RPMI7951 (cell line): ENCODE measurements at places on chromosomes 6 and 20. TPM values are rescaled to one million over a fixed set of nuclear protein-coding genes. Genes with fewer than 3 reads are reported as not detected.

The HCK gene
- not detected in 2 replicates for total RNA-seq

The GGT7 gene
- 3.9 and 4.1 TPM in 2 replicates for total RNA-seq

The VSX1 gene
- 2.8 and 3.8 TPM in 2 replicates for total RNA-seq

The NFATC2 gene
- total RNA-seq = 3.0 and 3.4 TPM in 2 replicates

The ARMC12 gene
- not detected in 2 replicates for total RNA-seq

The ETV7 gene
- 0.24 and 0.39 TPM in 2 replicates for total RNA-seq

The CLPSL1 gene
- total RNA-seq = not detected in 2 replicates

The KHDC1 gene
- 0.60 and 2.1 TPM in 2 replicates for total RNA-seq

The CCN6 gene
- total RNA-seq = 0.24 TPM in 1 of 2 replicates, not detected in the other

The RPRD1B gene
- 21.5 and 22.3 TPM in 2 replicates for total RNA-seq

- DNase-seq = no peak
These were observed 623.3 kb upstream of the MANEA start for GRCh38 chr6:94953867-94954631.

GRCh38 chr6:42105156-42105648 is 37.2 kb downstream of the C6orf132 start:
- DNase-seq = no peak

- DNase-seq = no peak
These were observed 10.1 kb downstream of the HRH3 start for GRCh38 chr20:62209850-62210495.

DNA sequence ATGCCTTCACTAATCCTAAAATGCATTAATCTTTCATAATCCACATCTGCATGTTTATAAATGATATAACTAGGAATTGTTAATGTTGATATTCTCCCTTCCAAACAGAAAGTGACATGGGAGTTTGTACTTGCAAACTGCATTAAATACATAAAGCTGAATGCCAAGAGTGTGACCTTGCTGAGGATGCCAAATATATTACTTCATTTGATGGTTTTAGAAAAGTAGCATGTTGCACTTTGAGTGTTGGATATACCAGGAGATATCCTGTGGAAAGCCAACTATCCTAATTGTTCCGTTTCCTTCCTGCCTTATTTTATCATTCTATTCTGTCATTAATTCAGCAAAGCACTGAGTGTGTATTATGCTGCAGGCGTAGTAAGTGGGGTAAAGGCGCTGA is 229.8 kb downstream of the TMEM242 start:
- no peak for DNase-seq

- DNase-seq = no peak
These were observed 226.5 kb downstream of the MAFB start for GRCh38 chr20:40462566-40462965.

DNA sequence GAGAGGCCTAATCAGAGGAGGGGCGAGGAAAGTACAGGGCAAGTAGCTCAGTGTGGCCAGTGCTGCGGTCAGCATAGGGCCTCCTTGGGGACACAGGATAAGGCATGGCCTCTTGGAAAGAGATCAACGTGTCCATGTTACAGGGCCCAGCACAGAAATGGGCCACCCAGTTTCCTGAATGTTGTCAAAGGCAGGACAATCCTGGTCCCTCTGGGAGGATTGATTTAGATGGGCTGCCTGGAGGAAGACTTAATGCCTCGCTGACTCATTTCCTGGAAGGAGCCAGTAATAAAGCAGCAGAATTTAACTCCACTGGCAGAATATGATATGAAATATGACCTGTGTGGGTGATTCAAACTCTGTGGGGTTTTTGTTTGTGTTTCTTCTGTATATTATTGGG is 16.6 kb downstream of the DDO start:
- peak; percentile 21 for DNase-seq

- DNase-seq = no peak
These were observed 33.8 kb downstream of the STX7 start for GRCh38 chr6:132479131-132479530.

DNA sequence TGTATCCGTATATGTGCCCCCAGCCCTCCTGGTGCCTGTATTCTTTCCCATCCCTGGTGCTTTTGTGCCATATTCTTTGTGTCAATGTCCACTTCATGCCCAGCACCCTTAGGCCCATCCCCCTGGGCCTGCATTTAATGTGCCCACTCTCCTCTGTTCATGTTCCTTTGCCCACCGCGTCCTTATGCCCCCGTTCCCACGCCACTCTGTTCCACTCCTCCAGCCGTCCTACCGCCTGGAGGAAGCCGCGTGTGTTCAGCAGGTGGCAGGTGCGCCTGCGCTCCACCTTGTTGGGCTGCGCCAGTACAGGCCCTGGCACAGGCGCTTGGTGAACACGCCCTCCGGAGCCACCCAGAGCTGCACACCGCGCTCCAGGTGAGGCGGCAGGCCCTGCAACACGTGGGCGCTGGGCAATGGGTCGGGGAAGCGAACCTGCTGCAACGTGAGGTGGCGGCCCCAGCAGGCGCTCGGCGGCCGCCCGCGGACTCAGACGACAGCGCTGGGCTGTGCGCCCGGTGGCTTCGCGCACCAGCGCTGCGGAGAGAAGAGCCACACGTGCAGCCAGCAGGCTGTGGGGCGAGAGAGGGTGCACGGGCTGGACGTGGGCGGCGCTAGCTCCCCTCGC is 4.0 kb upstream of the FOXS1 start:
- no peak for DNase-seq

- DNase-seq = peak; percentile 31
These were observed 69.6 kb upstream of the SMIM28 start for GRCh38 chr6:138307816-138308730.

DNA sequence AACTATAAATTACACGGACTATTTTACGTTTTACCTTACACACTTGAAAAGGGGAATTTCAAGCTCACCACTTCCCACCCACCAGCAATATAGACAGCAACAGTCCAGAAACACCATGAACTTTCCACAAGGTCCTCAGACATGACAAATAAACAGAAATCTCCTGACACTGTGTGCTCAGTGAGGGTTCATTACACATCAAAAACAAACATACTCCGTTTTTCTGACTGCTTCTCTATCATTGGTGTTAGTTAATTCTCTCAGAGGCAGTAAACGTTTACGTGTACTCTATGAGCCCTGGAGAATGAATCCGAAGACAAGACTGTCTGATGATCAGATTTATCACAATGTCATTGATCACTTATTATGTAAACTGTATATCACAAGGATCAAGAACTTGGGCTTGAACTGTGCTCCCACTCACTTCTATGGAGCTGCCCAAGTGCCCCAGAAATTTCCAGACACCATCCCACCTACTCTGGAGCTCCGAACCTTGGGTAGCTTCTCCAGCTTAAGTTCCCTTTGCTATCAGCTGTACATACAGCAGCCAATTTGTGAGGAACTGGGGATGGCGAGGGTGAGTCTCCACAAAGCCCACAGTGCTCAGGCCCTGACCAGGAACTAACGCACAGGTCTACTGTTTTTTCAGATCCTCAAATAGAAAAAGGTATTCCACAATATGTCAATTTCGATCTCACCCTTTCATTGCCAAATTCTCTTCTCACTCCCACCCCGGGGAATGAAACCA is 86.0 kb downstream of the ALDH8A1 start:
- DNase-seq = no peak

- DNase-seq = peak; percentile 66
These were observed 33.7 kb downstream of the PTGIS start for GRCh38 chr20:49534255-49534712.

DNA sequence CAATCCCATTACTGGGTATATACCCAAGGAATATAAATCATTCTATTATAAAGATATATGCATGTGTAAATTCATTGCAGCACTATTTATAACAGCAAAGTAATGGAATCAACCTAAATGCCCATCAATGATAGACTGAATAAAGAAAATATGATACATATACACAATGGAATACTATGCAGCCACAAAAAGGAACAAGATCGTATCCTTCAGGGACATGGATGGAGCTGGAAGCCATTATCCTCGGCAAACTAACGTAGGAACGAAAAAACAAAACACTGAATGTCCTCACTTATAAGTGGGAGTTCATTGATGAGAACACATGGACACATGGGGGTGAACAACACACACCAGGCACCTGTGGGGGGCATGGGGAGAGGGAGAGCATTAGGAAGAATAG is 156.7 kb downstream of the RNGTT start:
- DNase-seq = no peak

DNA sequence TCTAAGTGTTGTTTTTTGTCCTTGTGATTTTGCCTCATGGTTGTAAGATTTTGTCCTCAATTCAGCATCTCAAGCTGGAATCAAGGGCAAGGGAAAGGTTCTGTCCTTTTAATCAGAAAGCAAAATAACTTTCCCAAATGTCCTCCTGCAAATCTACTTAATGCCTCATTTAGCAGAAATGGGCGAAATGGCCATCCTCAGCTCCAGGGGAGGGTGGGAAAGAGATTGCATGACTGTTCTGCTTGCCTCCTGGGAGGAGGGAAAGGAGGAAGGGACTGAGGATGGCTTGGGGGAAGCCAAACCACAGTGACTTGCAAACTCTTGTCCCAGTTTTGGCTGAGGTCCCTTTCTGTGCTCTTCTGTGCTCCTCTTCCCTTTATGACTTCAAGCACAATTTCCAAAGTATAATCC is 43.4 kb downstream of the TNFAIP3 start:
- DNase-seq = peak; percentile 79

DNA sequence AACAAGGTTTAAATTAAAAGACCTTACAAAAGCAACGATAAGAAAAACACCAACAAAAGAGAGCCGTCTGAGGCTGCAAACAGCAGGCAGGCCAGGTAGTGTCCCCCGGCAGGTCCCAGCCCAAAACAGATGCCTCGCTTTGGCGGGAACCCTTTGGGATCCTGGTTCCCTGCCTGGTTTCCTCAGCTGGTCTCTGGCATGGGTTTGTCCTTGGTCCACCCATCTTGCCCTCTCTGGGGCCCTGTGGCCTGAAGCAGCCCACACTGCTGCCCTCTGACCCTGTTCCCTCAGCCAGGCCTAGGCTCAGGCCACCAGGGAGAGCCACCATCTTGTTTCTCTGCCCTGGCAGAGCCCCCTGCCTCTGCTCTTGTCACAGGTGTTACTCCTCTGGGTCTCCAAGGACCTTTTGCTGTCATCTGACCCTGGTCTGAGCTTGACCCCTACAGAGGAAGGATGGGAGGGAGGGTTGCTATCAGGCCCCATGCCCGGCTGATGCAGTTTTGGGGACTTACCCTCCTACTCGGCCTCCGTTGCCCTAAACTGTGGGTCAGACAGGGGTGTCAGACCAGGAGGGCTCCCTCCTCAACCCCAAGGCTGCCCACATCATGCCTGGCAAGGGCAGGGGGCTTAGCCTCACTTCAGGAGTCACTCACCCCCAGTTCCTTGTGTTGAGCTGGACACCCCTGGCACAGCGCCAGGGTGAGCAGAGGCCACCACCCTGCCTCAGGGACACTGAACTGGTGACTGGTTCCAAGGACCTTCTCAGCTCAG is 30.6 kb upstream of the GRM4 start:
- no peak for DNase-seq

GRCh38 chr6:9138936-9139335 is 703.6 kb upstream of the SLC35B3 start:
- DNase-seq = peak; percentile 71

DNA sequence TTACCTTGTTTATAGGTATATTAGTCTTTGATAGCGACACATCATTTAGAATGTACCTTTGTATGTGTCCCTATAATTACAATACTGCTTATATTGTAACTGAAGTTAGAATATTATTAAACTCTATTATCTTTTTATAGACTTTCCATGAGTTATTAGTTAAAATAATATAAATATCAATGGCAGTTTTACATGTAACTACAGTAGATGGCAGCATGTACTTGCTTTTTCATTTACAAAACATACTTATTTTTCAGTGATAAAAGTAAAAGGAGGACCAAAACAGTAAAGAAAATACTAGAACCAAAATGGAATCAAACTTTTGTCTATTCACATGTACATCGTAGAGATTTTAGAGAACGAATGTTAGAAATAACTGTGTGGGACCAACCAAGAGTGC is 364.3 kb downstream of the RIMS1 start:
- DNase-seq = no peak

DNA sequence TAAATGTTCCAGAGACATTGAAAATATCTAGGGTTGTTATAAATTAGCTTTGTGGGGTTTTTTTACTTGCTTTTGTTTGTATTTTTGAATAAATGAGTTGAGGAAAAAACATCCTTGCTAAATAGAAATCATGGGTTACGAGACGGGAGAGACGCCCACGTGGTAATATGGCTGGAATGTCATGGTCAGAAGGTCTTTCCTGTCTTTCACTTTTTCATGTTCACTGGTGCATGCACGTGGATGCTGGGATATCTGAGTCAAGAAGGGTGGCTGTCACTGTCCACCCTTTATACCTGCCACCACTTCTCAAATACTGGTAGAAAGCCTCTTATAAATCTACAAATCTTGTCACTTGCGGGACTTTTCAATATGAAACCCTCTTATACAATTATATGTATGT is 258.7 kb upstream of the AGPAT4 start:
- no peak for DNase-seq

- DNase-seq = peak; percentile 77
These were observed 106.4 kb upstream of the TAB2 start for GRCh38 chr6:149211046-149211571.

GRCh38 chr6:90314514-90314913 is 17.9 kb upstream of the BACH2 start:
- DNase-seq = no peak

- DNase-seq = no peak
These were observed 61.9 kb upstream of the JARID2 start for GRCh38 chr6:15183979-15184378.

- DNase-seq = no peak
These were observed 54.7 kb upstream of the LYRM2 start for GRCh38 chr6:89693207-89693606.

- DNase-seq = no peak
These were observed 748.6 kb upstream of the HS3ST5 start for GRCh38 chr6:115091461-115091860.

DNA sequence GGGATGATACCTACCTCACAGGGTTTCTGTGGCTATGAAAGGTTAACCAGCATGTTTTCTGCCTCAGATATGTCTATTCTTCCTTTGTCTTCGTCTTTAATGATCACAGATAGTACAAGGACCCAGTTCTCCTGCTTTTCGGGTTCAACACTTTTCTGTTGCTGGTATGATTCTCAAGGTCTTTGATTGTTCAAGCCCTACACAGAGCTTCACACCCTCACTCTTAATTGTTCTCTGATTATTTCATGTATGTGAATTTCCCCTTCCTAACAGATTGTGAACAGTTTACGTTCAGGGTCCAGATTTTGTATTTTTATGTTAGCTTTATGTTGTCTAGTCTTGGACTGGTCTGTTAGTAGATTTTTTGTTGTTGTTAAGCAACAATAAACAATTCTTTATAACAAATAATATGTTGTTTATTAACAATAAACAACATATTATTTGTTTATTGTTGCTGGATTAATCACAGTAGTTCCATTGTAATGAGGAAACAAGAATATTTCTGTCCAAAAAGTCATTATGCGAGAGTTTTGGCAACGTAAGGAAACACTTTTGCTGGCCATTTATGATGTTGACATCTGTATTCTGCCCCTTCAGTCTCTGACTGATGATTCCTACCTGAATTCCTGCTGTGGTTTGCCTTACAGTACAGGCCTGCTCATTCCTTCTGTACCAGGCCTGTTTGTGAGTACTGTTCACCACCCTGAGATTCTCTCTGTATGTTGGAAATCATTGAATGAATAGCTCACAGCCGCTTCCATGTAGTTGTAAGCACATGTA is 27.2 kb upstream of the TULP4 start:
- DNase-seq = no peak
